ENCODE measurements at places on chromosomes 3 and 15.
A peak's percentile ranks its signal among the peaks of the same experiment; 100 is the strongest.

DNA sequence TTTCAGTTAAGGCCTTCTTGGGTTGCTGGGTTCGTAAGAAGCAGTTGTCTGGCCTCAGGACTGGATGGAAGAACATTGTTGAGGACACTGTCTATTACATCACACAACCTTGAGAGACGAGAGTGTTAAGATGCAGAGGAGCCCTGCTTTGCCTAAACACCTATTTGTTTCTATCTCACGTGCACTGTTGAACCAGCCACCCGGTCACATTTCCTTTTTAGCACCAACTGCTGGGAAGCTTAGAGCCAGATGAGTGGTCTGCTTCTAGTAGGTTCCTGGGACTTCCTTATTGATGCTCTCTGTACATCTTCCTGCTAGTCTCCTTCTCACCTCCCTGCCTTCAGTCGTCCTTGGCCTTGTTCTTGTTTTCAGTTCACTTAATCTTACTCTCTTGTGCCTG lies 22.3 kb downstream of the CAND2 start:
- no peak for DNase-seq

DNA sequence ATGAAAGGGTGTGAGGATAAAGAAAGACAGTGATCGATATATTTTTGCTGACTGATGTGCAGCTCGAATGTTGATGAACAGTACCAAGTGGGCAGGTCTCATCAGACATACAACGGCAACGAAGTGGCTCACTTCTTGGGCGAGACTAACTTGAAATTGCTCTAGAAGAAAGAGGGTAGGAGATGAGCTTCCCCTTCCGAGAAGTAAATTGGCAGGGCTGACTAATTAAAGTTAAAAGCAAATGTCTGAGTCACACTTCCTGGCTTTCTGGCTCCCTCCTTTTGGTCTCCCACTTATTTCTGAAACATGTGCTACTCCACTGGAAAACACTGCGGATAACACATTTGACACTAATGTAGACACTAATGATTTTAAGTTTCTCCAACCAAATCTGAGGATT lies 228.3 kb downstream of the ABHD5 start:
- DNase-seq, result peak; percentile 68

DNA sequence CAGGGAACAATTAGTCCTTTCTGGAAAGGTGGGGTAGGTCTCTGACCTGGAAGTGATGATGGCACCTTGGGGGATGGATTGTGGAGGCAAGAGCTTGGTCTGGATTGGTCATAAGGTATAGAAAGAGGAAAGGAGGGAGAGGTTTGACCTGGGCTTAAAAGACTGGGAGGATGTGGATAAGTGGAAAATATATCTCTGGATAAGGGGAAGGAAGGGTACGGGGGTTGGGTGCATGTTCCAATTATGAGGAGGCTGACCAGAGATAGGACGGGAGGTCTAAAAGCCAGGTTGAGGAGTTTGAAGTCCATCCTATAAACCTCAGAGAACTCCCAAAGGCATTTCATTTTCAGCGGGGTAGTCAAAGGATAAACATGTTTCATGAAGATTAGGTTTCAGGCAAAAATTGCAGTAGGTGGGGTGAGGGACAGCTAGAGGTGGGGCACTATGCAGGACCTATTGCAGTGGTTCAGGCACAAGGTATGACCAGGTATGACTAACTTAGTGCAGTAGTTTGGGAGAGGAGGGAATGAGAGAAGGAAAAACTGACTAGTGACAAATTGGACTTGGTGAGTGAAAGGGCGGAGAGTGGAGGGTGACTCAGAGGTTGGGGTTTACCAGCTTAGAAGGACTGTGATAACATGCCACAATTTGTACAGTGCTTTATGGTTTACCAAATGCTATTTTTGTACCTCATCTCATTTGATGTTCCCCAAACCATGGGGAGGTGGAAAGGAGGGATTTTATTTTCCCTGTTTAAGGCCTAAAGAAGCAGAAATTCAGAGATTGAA lies 10.7 kb downstream of the PDE8A start:
- DNase-seq, result peak; percentile 79

GRCh38 chr3:122660297-122660974 lies 20.2 kb upstream of the PARP14 start:
- no peak for DNase-seq

DNA sequence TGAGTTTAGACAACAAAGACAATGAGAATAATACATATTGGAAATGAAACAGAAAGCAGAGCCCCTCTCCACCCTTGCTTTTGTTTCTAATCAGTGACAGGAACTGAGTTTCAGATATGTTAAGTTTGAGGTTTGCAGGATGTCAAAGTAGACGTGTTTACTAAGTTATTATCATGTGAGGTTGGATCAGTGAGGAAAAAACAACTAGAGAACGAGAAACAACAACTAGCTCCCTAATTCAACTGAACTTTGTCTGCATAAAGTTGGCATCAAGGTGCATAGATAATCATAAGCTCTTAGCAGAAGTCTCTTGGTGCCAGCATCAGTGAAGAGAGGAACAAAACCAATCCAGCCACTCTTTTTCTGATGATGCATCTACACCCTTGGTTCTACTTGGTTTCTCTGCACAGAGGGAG lies 491.1 kb upstream of the NR2F2 start:
- no peak for DNase-seq

DNA sequence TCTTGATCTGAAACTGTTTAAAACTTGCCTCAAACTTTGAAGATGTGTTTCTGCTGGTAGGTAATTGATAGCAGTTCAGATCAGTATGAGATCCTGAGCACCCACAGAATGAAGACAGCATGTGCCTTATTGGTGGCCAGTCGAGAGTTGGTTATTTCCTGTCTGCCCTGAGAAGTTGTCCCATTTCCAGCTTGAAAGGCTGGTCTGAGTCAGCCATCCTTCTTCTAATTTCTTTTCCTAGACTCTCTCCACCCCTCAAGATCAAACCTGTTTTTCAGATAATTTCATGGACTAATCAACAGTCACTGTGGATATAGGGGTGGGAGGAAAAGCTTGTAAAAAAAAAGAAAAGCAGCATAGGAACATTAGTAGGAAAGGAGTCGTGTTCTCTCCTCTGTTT lies 464.4 kb downstream of the FOXP1 start:
- DNase-seq, result peak; percentile 68

DNA sequence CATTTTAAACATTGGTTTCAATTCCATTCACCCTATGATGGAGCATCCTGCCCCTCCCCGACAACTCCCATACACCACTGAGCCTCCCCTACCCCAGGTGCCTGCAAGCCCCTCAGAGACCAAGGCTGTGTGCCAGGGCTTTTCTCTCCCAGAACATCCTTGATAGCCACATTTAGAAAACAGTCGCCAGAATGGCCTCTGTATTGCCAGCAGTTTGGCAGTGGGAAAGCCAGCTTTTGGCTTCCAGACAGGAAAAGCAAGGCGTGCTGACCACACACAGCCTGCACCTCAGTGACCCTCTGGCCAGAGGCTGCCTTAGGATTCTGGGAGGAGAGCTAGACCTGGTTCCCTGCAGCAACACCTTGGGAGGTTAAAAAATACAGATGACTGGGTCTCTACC lies 18.2 kb upstream of the HRH1 start:
- DNase-seq, result no peak

DNA sequence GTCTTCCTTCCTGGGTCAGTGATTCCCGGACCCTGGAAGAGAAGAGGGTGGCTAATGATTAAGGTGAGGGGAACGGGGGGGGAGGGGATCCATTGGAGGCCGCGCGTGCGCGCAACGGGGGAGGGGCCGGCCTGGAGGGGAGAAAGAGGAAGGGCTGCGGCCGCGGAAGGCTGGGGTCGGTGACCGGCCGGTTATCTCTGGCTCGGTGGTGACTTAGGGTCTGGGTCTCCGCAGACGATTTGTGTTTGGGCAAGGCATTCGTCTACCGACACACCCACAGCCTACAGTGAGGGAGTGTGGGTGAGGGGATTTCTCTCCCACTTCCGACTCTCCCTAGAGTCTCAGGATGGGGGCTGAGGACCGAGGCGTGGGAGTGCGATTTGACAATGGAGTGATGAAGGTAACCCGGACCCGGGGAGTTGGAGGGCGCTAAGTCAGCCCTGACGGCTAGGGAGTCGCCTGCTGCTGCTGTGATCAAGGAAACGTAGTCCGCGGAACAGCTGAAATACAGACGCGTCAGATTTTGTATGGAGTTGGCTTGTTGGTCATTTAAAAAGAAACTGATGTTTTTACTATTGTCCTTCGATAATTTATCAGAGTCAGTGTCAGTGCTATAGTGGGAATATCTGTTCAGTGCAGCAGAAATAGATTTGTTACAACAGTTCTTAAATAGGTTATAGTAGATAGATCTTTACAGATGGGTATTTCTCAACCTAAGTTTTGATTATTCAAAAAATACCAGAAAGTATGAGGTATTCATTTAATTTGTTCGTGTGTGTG lies 733 bp downstream of the RNF111 start:
- DNase-seq, result peak; percentile 30

DNA sequence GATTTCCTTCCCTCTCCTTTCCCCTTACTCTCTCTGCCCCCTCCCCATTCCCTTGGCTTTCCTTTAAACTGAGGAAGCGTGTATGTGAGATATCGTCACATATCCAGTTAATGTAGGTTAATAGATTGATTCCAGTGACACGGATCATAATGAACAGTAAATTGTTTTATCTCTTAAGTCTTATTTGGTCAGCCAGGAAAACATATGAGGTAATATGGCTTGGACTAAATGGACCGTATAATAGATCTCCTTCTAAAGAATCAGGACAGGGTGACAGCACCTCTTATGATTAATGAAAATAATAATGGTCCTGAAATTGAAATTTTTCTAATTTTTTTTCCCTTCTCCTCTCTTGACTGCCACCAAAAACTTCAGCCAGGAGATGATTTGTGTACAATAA lies 779.8 kb upstream of the NR2F2 start:
- DNase-seq, result no peak

DNA sequence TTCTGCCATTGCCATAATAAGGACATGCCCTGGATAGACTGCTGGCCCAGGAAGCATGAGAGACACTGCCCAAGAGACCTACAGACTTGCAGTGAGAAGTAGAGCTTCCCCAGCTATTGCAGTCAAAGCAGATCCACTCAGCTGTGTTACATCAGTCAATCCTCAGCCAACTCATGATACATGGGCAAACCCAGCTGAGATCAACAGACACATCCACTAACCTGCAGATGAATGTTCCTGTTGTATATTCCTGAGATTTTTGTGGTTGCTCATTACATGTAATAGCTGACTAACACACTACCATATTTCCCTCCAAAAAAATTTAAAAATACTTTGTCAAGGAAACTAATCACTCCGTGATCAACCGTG lies 68.6 kb downstream of the DCLK3 start:
- DNase-seq, result peak; percentile 71

DNA sequence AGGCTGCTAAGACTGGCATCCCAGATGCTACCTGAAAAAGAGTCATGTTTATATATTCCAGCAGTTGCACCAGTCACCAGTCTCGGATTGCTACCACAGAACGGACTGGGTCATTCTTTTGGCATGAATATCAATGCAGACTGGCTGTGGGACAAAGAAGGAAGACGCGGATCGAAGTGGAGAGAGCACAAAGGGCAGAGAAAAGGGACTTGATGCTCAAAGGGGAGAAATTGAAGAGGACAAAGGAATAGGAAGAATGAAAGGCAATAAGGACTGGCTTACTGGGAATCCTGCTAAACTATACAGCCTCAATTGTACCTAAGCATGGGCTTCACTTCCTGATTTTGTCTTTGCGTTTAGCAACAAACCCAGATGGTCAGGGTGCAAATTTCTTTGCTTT lies 15.3 kb upstream of the DIS3L start:
- no peak for DNase-seq

GRCh38 chr3:22263042-22263441 lies 512.0 kb upstream of the ZNF385D start:
- peak; percentile 85 for DNase-seq

DNA sequence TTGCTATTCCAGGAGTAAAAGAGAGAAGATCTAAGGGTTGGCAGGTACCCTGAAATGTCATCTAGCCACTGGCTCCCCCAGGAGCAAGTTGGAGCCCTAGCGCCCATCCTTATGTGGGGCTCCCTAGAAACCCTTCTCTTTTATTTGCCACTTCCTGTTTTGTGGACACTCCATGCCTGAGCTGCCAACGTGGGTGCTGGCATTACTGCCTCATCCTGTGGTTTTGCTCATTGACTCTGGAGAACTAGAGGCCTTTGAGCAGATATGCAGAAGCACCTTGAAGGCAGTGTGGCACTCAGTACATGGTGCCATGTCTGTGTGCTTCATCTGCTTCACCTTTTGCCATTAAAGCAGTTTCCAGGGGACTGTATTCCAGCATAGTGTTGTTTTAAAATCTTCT lies 8.1 kb downstream of the EDEM1 start:
- no peak for DNase-seq

DNA sequence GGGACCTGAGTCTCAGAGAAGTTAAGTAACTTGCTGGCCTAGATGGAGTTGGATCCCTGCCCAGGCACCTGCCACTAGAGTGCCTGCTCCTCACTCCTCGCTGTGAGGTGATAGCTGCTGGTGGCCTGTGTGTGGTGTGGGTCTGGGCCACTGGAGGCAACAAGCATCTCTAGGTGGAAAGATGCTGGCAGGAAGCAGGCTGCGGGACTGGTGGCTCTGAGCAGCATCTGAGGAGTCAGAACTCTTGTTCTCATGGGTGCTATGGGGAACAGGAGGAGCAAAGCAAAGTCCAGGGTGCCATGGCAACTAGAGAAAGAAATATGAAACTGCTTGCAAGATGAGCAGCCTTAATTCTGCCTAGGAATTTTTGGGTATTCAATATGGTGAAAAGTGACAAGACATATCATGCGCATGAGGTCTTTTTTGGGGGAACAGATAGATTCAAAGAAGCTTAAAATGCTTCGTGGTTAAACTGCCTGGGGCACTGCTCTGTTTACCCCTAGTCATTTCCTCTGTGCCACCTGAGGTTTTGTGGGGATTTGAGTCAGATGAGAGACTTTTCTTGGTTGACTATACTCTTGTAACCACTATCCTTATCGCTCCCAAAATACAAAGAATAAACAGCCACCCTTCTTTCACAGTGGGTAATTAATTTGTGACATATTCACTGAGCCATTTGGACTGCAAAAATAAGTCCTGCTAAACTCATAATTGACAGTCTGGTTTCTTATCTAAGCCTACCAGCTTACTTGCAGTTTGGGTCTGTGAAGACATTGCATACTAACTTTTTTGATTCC lies 50.3 kb downstream of the MED12L start:
- DNase-seq, result no peak

DNA sequence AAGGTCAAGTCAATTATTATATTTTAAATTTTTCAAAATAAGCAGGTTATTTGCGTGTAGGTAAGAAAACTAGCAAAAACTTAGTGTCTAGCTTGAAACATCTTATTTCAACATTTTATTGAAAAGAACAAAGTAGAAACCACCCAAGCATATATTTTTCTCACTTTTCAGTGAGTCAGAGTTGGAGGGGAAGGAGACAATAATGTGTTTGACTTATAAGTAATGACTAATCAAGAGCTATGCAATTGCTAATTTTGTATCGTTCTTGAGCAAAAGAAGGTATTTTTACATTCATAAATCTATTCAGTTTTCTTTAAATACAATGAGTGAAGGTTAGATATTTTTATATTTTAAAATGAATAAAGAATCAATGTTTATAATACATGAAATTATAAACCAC lies 54.4 kb upstream of the P2RY1 start:
- DNase-seq, result peak; percentile 60

DNA sequence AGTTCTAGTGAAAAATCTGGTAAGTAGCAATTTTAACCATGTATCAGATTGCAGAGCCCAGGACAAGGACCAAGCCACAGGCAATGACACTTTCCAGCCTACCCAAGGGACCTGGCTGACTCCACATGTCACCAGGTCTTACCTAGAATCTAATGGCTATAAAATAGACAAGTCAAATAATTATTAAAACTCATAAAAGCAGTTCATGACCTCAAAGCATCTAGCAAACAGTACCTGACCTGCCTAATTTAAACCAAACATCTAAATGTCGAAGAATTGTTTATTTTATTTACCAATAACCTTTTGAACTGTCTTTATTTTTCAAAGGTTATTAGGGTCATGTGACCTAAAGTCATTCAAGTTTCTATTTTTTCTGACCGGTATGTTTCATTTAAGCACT lies 35.6 kb upstream of the MKRN3 start:
- no peak for DNase-seq
